ENCODE measurements at places on chromosomes 1 and 21.
A peak's percentile ranks its signal among the peaks of the same experiment; 100 is the strongest.

- no peak for DNase-seq
Measured at GRCh38 chr1:8572106-8572505, 245.3 kb downstream of the RERE start.

DNA sequence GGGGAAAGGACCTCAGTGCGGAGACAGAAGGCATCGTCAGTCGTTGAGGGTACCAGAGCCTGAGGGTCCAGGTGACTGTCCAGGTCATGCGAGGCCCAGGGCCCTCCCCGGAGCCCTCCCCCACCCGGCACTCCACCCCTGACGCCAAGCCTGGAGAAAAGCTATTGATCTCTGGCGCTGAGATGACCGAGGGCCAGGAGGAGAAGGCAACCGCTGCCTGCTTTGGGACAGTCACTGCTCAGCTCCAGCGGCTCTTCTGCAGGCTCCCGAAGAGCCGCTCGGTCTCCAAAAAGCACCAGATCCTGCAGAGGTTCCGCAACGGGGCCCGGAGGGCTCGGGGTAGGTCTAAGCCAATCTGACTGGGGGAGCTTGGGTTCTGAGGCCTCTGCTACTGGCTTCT lies 10.9 kb downstream of the RASSF5 start:
- DNase-seq = no peak

DNA sequence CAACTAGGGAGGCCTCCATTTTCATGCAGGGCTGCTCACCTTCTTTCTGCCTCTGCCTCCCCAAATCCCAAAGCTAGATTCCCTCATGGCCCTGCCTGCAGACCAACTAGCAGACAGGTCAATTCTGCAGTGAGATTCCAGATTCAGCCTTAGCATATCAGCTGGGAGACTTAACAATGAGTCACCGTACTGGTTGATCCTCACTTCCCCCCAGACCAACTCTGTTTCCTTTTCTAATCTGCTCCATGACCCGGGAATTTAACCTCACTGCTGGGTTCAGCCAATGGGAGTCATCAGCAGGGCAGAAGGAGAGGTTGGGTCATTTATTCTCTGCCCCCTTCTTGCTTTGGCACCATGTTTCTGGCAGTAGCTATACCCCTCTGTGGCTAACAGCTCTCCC lies 140.6 kb upstream of the GRIK3 start:
- no peak for DNase-seq

- DNase-seq = no peak
Measured at GRCh38 chr1:192977089-192977706, 82.0 kb downstream of the UCHL5 start.

GRCh38 chr1:210769473-210769872 lies 364.5 kb downstream of the KCNH1 start:
- no peak for DNase-seq

DNA sequence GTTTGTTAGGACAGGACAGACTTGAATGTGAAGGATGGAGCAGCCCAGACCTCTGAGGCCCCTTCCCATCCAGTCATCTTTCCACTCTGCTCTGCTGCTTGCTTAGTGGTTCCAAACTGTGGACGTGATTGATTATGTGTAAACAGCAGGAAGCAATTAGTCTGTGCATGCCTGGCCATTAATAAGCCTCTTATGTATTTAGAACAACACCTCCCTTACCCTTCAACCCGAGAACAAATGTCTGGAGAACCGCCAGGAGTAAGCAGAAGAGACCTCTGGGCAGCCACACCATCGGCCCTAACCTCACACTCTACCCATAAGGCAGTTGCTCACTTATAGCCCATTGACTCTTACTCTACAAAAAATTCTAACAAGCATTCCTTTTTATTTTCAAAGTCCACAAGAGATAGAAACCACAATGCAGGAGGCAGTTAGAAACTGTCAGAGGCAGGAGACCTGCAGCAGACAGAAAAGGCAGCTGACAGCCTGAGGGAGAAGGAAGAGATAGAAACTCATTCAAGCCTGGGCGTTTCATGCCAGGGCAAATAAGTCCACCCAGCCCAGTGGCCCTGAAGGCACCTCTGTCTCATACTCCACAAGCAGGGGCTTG lies 5.8 kb upstream of the EPHA8 start:
- peak; percentile 64 for DNase-seq

DNA sequence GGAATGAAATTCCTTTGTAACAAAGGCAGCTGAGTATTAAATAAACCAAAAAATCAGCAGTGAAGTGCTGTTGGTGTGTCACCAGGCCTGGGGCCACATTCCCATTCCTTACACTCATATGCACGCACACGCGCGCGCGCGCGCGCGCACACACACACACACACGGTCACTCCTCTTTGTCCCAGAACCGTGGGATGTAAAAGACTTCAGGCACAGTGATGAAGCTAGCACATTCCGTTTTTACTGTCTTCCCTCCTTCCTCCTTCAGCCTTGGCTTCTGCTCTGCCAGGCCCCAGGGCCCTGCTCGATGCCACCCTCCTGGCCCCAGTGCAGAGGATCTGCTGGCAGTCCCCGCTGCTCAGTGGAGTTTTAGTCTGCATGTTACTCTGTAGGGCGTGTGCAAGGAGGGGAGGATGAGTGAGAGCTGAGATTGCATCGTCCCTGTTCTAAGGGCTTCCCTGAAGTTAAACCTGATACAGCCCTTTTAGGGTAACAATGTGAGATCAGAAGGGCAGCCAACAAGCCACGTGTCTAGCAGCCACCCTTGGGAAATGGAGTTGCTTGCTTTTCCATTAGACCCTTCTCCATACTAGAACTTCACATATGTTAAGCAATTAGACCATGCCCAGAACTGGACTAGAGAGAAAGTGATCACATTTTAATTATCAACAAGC lies 71.7 kb upstream of the WDR26 start:
- no peak for DNase-seq

- DNase-seq = no peak
Measured at GRCh38 chr21:41280115-41280919, 36.3 kb upstream of the FAM3B start.

- DNase-seq = no peak
Measured at GRCh38 chr1:61392409-61393242, 310.3 kb downstream of the NFIA start.

GRCh38 chr1:196951711-196952394 lies 8.3 kb downstream of the CFHR2 start:
- no peak for DNase-seq

DNA sequence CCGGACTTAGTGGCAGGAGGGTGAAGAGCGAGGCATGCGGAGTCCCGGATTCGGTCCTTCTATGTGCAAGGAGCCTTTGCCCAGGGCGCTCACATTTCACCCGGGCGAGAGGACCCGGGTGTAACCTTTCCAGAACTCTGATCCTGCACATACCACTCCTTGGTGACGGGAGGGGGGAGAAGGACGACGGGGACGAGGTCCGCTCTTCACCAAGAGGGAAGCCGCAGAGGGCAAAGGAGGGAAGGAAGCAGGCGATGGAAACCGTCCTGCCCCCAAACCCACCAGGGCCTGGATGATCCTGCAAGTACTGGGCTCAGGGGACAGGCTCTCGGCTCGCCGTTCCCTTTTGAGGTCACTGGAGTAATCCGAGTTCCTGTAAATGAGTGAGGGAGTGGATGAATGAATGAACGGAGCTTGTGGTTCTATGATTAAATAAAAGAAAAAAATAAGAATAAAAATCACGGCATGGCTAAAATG lies 993 bp downstream of the SYPL2 start:
- no peak for DNase-seq

DNA sequence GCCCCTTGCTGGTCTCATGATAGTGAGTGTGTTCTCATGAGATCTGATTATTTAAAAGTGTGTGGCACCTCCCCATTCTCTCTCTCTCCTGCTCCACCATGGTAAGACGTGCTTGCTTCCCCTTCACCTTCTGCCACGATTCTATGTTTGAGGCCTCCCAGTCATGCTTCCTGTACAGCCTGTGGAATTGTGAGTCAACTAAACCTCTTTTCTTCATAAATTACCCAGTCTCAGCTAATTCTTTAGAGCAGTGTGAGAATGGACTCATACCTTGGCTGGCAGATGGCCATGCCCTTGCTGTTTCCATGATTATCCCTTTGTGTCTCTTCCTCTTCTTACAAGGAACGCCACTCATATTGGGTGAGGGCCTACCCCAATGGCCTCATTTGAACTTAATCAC lies 40.3 kb downstream of the PSMG1 start:
- DNase-seq = no peak

All from NCI-H1092 (cell line).